CD4-positive, alpha-beta T cell treated with Interleukin-21 for 1 hour (primary cell): ENCODE measurements at places on chromosomes 12 and 14.
A peak's percentile ranks its signal among the peaks of the same experiment; 100 is the strongest.

DNA sequence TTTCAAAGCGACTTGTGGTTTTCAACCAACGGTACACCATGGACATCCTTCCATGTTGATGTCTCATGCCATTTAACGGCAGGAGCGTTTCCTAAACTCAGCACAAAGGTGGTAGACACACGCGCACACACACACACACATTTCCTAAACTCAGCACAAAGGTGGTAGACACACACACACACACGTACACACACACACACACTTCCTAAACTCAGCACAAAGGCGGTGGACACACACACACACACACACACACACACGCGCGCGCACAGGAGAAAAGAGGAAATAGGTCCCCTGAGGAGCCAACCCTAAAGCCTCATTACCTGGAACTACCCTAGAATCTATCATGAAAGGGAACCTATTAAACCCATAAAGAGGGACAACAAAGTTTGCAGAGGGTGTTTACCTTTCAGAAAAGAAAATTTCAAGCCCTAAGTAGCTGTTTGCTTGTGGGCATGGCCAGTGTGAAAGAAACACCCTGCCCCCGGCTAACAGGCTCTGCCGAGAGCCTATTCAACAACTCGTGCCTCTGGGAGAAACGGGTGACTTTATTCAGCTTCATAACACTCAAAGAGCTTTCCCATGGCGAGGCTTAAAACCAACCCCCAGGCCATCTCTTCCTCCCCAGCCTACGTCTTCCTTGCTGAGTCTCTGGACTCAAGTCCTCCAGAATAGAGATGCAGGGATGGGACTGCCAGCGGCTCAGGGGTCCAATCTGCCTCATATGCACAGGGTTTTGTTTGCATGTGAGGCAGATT lies 31.8 kb downstream of the SLC8B1 start:
- DNase-seq: peak; percentile 19

DNA sequence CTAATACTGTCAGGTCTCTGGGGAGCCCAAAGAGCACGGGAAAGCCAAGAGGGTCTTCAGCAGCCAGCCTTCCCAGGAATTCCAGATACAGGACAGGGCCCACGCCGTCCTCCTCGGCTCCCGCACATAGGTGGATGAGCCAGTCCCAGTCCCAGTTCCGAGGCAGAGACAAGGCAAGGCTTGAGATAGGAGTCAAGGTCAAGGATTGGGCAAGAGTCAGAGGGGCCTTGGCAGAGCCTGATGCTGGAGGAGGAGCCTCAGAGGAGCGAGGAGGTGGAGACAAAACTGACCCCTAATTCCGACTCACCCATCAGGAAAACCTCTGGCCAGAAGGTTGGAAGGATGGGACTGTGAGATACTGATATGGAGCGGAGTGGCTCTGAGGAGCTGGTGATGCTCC lies 21.0 kb downstream of the KRT80 start:
- no peak for DNase-seq

GRCh38 chr12:591167-592023 lies 71.8 kb downstream of the NINJ2 start:
- no peak for DNase-seq

DNA sequence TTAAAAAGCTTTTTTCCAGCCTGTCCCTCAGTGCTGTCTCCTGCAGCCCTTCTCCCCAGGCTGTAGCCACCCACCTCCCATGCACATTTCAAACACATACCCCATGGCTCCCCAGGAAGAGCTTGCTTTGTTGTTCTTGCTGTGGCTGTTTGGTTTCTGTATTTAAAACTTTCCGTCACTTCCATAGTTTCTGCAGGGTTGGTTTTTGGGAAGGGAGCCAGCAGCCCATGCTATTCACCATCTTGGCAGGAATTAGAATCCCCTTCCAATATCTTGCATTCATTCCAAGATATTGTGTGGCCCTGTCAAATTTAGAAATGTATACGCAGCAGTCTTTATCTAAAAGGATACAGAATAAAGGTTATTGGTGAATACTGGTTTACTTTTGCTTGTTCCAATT lies 29.6 kb downstream of the CFAP251 start:
- no peak for DNase-seq

DNA sequence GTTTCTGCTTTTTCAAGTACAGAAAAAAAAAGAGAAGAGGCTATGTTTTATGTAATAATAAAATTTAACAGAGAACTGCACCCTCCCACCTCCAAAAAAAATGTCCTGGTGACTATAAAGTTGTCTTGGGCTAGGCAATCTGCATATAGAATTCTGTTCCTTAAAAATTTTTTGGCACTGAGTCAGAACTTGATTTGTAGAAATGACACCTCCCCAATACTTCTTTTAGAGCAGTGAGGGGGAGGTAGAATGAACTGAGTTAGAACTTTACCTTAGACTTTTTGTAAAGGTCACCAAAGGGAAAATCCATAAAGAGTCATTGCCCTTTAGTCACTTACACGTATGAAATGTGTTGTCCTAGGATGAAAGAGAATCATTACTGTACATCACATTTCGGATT lies 80.0 kb downstream of the BTG1 start:
- no peak for DNase-seq

- no peak for DNase-seq
Measured at GRCh38 chr12:51118706-51119105, 35.3 kb upstream of the CSRNP2 start.

GRCh38 chr14:81826081-81826480 lies 292.4 kb upstream of the SEL1L start:
- no peak for DNase-seq

DNA sequence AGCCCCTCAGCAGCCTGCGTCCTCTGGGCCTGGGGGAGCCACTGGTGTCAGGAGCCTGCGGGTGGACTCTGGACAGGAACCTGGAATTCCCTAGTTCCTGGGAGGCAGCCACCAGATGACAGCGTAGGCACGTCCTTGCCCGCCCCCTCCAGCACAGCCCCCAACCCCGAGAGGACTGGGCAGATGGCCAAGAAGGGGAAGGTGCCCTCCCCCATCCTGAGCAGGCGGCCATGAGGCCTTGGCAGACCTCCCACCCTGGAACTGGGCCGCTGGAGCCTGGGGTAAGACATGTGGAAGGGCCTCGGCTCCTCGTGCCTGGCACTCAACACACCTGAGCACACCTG lies 60.4 kb upstream of the FBRSL1 start:
- no peak for DNase-seq

DNA sequence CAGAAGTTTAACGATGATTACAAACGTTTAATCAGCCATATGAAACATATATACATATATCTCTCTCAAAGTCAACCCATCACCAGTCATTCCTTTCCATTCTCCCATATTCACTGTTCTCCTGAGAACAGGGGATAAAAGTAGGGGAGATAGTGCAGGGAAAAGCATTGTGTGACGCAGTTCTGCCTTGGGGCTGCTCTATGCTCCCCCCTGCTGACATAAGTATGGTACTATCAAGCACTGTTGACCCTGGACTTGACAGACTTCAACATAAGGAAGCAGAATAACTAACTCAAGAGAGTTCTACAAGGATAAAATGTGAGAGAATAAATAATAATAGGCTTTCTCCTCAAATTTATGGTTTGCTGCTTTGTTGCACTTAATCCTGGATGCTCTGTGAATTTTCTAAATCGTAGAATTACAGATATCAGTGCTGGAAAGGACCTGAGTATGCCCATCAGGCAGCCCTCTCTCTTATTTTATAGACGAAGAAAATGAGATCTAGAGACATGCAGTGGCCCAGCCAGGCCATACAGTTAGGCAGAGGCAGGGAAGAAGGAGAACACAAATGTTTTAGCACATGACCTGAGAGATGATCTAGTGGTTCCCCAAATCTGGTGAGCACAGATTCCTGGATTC lies 87.2 kb downstream of the SCN8A start:
- peak; percentile 38 for DNase-seq

- no peak for DNase-seq
Measured at GRCh38 chr12:124369055-124369826, 74.3 kb downstream of the RFLNA start.

DNA sequence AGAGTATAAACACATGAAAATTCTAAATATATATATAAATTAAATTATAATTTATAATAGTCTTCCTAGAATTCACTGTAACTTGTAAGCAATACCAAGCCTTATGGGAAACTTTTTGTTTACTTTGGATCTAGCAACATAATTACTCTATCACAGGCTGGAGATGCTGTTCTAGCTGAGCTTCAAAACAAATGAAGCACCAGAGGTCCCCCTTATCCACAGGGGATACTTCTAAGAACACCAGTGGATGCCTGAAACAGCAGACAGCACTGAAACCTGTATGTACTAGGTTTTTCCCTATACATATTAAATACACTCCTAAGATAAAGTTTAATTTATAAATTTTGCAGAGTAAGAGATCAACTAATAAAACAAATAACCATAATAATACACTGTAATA lies 96.6 kb downstream of the CDK17 start:
- no peak for DNase-seq

GRCh38 chr14:72833174-72833573 lies 60.7 kb downstream of the DPF3 start:
- DNase-seq: no peak
